ENCODE measurements at places on chromosomes 4 and X.
A peak's percentile ranks its signal among the peaks of the same experiment; 100 is the strongest.

GRCh38 chrX:36581030-36581429 lies 427.1 kb upstream of the FAM47C start:
- DNase-seq = no peak

- DNase-seq = no peak
Observed at GRCh38 chr4:174553031-174553430, 30.7 kb upstream of the HPGD start.

- no peak for DNase-seq
Observed at GRCh38 chr4:3781997-3782930, 16.1 kb downstream of the ADRA2C start.

DNA sequence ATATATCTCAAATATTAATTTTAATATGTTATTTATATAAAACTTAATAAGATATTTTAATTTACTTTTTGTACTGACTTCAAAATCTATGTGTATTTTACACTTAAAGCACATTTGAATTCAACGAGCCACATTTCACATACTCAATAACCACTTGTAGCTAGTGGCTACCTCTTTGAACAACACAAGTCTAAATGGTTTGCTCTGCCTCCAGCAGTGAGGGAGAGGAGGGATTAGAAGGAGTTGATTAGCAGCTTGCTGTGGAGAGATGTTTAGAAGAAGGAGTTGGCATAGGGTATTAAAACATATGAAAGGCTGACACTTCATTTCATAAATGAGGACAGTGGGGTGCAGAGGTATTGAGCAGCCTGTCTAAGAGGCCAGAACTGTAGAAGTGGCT lies 124.0 kb downstream of the ARHGAP24 start:
- DNase-seq = no peak

DNA sequence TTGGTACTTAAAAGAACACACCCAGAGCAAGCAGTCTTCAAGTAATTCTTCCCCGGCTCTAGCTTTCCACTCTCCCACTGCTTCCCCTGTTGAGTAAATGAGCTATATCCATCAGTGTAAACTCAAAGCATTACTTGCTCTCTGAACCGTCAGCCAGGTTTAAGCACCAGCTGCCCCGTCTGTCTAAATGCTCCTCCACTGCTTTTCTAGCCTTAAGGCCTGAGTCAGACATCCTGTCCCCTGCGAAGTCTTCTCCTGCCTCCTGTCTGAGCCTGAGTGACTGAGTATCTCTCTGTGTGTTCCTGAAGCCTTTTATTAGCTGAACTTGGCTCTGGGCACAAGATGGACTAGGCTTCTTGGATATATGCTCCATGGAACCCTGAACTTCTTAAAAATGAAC lies 205.1 kb downstream of the STK32B start:
- no peak for DNase-seq

GRCh38 chr4:115769396-115769795 lies 656.0 kb upstream of the NDST4 start:
- DNase-seq = no peak

- peak; percentile 6 for DNase-seq
Observed at GRCh38 chr4:37471971-37472370, 214.2 kb downstream of the RELL1 start.

GRCh38 chrX:120287513-120288112 lies 23.6 kb downstream of the TMEM255A start:
- DNase-seq = no peak

DNA sequence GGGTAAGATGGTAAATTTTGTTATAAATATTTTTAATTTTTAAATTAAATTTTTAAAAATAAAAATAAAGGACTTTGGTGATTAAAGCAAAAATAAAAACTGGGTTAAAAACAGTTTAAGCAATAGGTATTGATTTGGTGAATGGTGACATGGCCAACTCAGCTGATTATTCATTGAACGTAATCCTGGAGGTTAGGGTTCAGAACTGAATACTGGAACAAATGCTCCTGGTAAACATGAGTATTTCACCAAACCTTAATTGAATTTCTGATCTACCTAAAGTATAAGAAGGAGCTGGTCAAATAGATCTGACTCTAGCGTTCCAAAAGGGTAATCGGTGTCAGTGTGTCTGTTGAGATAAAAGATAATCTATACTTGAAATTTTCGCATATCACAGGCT lies 141.8 kb downstream of the SHROOM3 start:
- no peak for DNase-seq

- no peak for DNase-seq
Observed at GRCh38 chr4:55386840-55387239, 8.9 kb upstream of the TMEM165 start.

DNA sequence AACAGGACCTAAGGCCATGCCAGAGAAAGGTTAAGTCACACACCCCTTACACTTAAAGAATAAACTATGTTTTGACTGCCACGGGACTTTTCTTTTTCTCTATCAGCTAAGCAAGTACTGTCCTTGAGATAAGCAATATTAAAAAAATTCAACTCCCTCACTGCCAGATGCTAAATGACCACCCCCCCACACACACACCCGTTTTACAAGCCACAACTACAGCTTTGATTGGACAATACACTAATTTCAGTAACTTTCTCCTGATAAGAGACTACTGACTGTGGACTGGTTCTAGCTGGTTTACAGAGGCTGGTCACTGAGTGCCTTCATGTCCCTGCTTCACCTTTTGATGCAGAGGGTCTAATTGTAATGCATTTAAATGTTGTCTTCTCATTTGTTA lies 63.9 kb upstream of the HOPX start:
- no peak for DNase-seq

GRCh38 chr4:61630548-61630947 lies 430.4 kb downstream of the ADGRL3 start:
- DNase-seq = no peak

DNA sequence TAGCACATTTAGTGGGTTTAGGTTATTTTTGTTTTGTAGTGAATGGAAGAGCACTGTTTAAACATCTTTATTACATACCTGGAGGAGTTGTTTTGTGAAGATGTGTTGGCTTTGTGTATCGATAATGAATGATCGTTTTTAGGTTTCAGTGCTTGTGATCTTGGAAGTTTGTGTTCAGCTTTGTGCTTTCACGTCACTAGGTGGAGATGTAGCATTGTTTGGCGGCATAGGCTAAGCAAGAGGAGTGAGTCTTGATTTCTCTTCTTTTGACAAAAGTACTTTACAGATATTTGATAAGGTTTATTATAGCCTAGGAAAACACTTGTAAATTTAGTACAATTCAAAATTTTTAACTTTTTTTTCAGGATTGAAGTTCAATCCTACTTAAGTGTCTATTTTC lies 50.4 kb downstream of the PDK3 start:
- DNase-seq = peak; percentile 20

GRCh38 chr4:174324725-174325124 lies 41.0 kb downstream of the CEP44 start:
- DNase-seq = no peak

- DNase-seq = no peak
Observed at GRCh38 chrX:103467887-103468286, 51.4 kb downstream of the RAB40A start.

DNA sequence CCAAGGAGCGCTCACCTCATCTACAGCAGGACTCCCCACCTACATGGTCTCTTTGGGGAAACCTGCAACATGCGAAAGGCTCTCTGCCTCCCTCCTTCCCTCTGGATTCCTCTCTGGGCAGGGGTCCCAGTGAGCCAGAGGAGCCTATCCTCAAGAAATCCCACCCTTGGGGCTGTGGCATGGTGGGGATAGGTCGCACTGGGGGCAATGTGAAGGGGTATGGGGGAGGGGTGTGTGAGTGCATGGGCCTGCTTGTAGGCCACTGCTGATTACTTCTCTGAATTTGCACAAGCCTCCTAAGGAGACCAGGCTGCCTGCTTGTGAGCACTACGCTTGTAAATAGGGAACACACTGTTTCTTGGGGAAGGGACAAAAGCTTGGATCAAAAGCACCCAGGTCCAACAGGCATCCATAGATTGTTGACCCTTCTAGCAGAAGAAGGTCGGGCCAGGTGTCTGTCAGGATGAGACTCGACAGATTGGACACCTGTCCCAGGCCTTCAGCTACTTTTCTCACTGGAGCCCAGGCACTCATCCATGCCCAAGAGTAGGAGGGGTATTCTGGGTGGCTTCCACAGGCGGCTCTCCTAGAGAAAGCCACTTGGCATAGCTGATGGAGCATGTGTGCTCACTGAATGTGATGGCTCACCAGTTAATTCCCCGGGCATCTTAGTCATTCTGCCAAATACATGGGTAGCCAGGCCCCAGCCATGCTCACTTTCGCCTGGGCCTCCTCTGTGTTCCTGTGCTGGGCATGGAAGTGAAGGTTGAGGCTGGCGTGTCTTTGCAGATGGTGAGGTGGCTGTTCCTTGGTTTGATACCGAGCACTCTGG lies 75.0 kb downstream of the NBDY start:
- DNase-seq = no peak

DNA sequence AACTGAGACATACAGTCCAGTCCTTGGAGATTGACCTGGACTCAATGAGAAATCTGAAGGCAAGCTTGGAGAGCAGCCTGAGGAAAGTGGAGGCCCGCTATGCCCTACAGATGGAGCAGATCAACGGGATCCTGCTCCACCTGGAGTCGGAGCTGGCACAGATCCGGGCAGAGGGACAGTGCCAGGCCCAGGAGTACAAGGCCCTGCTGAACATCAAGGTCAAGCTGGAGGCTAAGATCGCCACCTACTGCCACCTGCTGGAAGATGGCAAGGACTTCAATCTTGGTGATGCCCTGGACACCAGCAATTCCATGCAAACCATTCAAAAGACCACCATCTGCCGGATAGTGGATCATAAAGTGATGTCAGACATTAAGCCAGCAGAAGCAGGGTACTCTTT lies 20.4 kb upstream of the FRMPD3 start:
- no peak for DNase-seq

DNA sequence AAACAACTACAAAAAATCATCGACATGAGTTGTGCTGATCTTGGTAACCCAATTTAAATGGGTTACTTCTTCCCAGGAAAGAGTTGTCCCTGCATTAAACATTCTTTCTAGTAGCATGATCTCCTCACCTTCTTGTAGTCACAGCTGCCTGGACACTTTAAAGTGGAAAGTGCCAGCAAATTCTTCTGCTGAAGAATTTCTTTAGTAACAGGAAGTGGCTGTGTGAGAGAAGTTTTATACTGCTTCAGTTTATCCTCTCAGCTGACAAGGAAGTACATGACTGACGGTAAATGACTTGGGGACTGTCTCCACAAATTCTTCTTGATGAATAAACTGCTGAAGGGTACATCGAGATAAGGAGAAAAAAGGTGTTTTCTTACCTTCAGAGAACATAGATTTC lies 18.2 kb upstream of the TNIP3 start:
- DNase-seq = no peak

DNA sequence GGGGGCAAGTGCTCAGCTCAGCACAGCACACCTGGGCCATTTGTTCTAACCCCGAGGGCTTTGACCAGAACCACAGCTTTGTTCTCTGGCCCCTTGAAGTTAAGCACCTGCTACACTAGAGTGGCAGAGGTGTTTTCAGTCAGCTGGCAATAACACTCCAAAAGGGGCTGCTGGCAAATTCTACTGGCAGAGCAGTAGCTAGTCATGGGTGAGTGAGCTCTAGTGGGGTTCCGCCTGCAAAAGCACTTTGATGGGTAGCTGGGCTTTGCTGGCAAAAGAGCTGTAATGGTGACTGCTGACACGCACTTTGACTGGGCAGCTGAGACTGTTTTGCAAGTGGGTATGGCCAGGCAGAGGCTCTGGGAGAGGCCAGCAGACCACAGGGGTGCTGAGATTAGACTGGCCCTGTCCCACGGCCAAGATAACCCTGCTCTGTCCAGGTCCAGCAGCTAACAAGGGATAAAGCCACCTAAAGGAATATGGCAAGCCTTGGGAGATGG lies 65.2 kb upstream of the TENT5D start:
- DNase-seq = no peak

DNA sequence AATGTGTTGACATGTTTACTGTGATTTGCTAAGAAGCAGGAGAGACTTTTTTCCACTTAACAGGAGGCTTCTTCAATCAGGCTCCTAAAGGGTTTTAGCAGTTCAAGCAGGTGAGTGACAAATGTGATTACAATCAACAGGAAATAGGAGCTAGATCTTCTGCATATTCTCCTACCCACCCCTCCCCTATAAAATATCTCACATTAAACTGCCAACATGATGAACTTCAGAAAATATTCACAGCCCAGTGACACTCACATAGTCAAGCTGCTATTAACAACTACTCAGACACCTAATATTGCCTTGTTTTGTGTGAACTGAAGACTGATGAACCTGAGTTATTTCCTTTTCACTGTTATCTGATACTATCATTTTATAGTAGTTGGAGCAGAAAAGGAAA lies 55.9 kb upstream of the ANTXR2 start:
- no peak for DNase-seq

GRCh38 chrX:97096385-97096784 lies 212.7 kb downstream of the RPA4 start:
- DNase-seq = no peak

DNA sequence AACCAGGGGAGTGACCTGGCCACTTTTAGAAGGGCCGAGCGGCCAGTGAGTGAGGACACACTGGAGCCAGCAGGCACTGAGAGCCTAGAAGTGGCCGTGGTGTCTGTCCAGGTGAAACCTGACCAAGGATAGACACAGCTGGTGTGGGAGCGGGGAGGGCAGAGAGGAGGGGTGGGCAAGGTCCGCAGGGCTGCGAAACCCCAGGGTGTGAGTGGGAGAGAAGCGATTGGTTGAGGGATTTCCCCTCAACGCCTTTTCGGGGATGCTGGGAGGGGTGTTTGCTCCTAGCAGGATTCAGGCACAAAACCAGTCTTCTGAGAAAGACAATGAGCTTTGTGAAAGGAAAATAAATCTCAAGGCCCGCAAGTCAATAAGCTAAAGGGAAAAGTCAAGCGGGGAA lies 33.2 kb upstream of the ARSD start:
- no peak for DNase-seq

DNA sequence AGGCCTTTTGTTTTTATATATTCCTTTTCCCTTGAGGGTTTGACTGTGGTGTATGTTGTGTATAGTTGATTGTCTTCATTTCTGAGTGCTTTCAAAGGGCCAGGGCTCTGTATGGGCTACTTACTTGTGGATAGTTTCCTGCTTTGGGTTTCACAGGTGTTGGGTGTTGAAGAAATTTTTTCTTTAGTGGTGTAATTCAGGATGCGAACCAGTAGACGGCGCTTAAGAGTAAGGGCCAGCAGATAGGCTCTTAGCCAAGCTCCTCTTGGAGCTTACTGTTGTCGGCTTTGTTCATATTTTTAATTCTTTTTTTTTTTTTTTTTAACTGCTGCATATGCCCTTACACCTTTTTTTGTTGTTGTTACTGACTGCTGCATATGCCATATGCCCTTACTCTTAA lies 276.3 kb upstream of the GALNT7 start:
- DNase-seq = no peak
